ENCODE measurements at places on chromosomes 3 and 15.
A peak's percentile ranks its signal among the peaks of the same experiment; 100 is the strongest.

- no peak for DNase-seq
These were observed 231.2 kb upstream of the LRTM1 start for GRCh38 chr3:55159016-55159415.

GRCh38 chr3:10768708-10769394 lies 47.2 kb upstream of the SLC6A11 start:
- DNase-seq = no peak

DNA sequence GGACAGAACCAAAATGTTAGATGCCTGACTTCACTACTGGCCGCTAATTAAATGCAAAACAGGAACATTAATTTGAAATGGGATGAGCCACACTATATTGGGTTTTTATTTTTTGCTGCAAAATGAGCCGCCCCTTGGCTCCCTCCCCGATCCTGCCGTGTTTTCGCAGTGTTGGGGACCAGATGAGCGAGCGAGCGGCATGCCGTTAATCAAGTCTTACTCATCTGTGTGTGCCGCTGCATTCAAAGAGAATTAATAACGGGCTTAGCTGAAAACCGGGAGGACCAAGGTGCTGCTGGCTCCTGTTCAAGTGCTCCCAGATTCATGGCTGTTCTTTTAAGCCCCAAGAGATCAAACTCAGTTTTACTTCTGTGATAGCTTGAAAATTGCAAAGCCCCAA lies 20.0 kb downstream of the TAFA4 start:
- DNase-seq = no peak

- no peak for DNase-seq
These were observed 423.1 kb downstream of the PLCL2 start for GRCh38 chr3:17307887-17308286.

DNA sequence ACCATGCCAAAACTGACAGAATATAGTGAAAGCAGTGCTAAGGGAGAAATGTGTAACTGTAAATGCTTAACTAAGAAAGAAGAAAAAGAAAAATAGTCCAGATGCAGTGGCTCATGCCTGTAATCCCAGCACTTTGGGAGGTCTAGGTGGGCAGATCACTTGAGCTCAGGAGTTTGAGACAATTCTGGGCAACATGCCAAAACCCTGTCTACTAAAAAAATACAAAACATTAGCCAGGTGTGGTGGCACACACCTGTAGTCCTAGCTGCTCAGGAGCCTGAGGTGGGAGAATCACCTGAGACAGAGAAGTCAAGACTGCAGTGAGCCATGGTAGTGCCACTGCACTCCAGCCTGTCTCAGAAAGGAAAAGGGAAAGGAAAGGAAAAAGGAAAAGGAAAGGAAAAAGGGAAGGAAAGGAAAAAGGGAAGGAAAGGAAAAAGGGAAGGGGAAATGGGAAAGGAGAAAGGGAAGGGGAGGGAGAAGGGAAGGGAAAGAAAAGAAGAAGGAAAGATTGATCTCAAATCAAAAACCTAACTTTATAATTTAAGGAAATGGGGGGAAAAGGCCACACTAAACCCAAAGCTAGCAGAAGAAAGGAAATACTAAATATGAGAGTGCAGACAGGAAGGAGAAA lies 20.3 kb downstream of the C3orf33 start:
- DNase-seq = no peak

- no peak for DNase-seq
These were observed 138.4 kb downstream of the GHSR start for GRCh38 chr3:172309741-172310427.

DNA sequence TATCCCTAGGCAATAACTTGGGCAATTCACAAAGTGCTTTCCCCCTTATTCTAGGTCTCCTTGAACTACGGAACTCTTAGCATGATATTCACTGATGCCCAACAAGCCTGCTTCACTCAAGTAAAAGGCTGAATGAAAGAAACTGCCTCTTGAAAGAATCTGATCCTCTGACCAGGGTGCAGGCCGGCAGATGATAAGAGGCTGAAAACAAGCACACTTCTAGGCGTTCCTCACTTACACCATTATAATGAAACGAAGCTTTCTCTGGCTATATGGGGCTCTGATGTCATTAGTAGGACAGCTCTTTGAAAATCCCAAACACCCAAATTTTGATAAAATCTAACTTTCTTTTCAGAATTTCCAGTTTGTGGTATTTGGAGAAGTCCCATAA lies 28.4 kb downstream of the MAGI1 start:
- no peak for DNase-seq

DNA sequence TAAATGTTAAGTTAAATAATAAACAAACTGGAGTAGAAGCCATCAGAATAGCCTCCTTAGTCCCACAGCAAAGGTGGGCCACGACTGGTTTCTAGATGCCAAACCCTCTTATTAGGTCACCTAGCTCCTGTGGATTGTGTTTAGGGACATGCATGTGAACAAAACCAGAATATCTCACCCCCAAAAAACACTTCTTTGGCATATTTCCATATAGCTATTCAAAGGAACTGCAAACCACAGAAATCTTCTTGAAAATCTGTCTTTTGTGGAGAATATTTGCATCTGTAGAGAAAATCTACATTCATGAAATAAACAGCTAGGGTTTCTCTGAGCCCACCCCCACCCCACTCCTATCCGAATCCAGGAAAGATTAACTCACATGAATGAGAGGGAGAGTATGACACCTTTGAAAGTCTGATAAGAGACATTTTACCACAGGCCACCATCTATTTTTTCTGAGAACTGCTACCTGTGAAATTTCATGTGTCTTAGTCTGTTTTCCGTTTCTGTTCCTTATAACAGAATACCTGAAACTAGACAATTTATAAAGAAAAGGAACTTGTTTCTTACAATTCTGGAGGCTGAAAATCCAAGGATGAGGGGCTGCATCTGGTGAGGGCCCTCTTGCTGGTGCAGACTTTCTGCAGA lies 159.4 kb downstream of the NEK10 start:
- DNase-seq = no peak

DNA sequence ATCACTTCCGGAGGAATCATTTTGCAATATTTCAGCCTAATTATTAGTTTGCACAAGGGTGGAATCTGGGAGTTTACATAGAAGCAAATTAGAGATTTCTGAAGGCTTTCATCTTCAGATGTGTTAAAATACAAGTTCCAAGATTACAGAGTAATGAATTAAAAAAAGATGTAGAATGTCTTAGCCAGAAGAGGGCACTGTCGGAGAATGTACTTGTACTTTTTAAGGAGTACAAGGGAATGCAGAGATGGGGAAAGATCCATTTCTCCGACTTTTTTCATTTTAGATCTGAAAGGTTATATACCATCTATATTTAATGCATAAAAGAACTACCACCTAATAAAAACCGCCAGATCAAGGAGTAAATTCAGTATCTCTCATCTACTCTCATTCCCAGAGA lies 43.1 kb upstream of the WDR5B start:
- DNase-seq = no peak

DNA sequence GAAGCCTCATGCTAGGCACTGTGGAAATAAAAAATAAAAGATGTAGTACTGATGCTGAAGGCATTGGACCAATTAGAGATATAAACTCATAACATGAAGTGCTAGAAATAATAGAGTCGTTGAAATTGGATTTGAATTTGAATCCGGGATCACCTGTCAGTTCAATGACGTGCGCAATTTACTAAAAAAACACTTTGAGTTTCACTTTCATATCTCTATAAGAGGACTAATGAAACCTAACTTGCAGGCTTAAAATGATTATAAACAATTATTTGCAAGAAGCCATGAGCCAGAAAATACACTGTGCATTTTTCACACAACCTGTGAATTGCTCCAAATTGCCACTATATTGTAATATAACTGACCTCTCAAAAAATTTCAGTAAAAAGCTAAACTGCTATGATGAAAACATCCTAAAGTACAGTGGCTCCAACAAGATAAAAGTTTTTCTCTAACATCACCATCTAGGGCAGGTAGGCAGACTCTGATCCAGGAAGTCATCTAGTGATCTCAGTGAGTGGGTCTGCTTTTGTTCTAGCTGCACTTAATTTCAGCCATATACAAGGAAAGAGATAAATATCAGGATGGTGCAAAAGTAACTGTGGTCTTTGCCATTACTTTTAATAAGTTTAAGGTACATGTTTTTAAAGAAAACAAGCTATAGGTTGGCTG lies 440.2 kb downstream of the CNTN6 start:
- no peak for DNase-seq

GRCh38 chr3:155079746-155080487 lies at the start of gene MME:
Gene MME, plus strand, starts transcription at chr3:155080319. Its CDS starts 3,849 bp downstream, at chr3:155084168.
- no peak for DNase-seq

- DNase-seq = peak; percentile 68
These were observed 41.4 kb upstream of the UMPS start for GRCh38 chr3:124688581-124689454.

GRCh38 chr15:65577129-65577996 lies 33.6 kb downstream of the INTS14 start:
- no peak for DNase-seq

DNA sequence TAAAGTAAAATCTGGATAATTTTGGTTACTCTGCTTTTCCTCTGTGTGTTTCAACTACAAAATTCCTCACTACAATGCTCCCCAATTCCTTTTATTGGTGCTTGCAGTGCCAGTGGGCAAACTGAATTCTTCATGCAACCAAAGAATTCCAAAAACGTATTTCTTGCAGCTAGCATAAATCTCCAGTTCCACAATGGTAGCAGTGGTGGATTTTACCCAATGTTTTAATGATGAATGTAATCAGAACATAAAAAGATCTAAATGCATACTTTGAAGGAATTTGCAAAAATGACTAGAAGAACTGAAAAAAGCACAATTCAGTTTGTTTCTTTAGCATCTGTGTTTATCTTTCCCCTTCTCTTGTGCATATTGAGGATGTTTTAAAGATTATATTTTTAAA lies 359.6 kb upstream of the TPRG1 start:
- no peak for DNase-seq

DNA sequence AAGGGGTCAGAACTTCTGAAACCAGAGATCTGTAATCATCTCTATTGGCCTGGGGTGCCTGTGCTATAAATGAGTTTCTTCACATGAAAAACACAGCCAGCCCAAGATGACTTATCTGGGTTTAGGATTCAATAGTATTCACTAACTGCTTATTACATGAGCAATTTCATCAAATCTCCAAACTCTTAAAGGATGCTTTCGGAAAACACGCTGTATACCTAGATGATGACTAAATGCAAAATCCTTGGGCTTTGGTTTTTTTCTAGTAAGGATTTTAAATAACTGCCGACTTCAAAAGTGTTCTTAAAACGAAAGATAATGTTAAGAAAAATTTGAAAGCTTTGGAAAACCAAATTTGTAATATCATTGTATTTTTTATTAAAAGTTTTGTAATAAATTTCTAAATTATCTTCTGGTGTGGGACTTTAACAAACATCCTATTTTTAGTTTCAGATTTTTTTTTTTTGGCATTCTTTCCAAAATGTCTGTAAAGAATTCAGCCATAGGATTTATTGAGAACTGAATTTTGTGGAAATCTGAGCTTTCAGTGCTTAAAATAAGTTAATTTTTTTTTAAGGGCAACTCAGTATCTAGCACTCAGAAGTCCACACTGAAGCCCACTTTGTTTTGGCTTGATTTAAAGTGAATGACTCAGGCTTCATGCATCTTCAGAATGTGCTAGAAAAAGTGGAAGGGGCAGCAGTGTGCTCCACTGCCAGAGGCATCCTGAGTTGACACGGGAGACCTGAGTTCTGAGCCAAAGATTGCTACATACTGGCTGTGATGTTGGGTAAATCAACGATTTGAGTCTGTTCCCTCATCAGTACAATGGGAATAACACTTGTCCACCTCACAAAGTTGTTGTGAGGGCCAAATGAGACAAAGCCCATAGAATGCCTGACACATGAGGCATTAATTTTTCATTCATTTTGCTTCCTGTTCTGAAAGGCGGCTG lies 18.7 kb downstream of the TMEM43 start:
- no peak for DNase-seq

- DNase-seq = no peak
These were observed 85.1 kb downstream of the STAG1 start for GRCh38 chr3:136667081-136667480.

GRCh38 chr15:73053398-73053723 lies 1.1 kb downstream of the NEO1 start:
- no peak for DNase-seq

GRCh38 chr3:38327335-38328009 lies 19.1 kb upstream of the XYLB start:
- DNase-seq = no peak

DNA sequence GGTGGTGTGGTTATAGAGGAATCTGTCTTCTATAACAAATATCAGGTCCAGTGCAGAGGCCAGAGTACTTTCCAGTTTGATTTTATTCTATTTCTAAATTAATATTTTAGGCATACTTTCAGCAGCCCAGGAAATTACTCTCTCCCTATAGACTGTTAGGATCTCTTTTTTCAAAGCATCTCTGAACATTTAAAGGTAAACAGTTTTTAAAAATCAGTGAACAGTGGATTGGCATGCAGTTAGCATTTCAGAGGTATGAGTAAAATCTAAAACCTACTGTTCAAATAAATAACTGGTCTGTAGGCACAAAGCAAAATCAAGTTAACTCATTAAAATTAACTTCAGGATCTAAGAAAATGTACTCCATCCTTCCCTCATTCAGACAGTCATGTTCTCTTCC lies 3.0 kb downstream of the ZBED2 start:
- no peak for DNase-seq

DNA sequence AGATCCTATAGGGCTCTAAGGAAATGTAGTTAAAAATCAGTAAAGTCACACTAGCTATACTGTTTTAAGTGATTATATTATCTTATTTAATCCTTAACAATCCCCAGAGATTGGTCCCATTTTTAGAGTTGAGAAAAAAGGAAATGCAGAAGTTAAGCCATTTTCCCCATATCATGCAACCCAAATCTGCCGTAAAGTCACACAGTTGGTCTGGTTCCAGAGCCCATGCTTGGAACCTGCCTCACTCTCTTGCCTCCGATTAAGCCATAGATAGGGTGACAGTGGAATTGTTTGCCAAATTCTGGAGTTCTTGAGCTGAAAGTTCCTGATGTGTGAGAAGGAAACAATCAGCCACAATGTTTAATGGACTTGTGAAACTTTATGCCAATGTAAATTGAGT lies 2.3 kb upstream of the P2RY13 start:
- DNase-seq = no peak

GRCh38 chr3:120773932-120774331 lies 31.4 kb downstream of the GTF2E1 start:
- DNase-seq = no peak

GRCh38 chr3:29686889-29687592 lies 406.2 kb downstream of the RBMS3 start:
- no peak for DNase-seq

GRCh38 chr3:157271283-157271882 lies 111.4 kb upstream of the CCNL1 start:
- DNase-seq = no peak

- DNase-seq = no peak
These were observed 1.5 kb downstream of the SMAD6 start for GRCh38 chr15:66703540-66703941.

DNA sequence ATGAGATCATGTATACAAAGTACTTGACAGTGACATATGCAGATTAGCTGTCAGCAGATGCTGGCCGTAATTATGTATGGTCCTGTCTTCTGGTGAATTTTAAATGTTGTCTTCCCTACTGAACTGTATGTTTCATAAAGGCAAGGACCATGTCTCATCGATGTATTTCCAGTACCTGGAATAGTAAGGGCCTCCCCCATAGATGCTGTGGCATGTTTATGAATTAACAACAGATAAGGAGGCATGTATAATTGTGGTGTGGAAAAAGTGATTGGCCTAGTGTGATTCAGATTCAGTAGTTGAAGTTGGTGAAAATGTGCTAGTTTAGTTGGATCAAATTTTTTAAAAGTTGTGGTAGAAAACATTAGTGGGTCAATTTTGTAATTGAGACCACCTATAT lies 202.7 kb upstream of the SLC2A2 start:
- DNase-seq = no peak

GRCh38 chr3:12316253-12316652 lies 27.4 kb downstream of the PPARG start:
- no peak for DNase-seq

GRCh38 chr3:8864402-8865350 lies 95.3 kb upstream of the OXTR start:
- no peak for DNase-seq

All from activated CD4-positive, alpha-beta T cell treated with anti-CD3 and anti-CD28 coated beads for 24 hours (primary cell).